A549 treated with Mapracorat at 1 μM for 4 hours (cell line): ENCODE measurements at places on chromosomes 5 and 9. TPM values are rescaled to one million over a fixed set of nuclear protein-coding genes. Genes with fewer than 3 reads are reported as not detected.

The CLK4 gene
- 6.7 to 8.0 TPM (median 7.7 TPM) in 5 replicates for total RNA-seq

The BAAT gene
- total RNA-seq, result 0.23 to 0.45 TPM (median 0.35 TPM) in 5 replicates

The PHYHD1 gene
- total RNA-seq, result 0.19 to 0.28 TPM (median 0.23 TPM) in 3 of 5 replicates, not detected in the others

The SPATA6L gene
- total RNA-seq, result 1.6 to 2.5 TPM (median 2.4 TPM) in 5 replicates

The SLC46A2 gene
- not detected in 5 replicates for total RNA-seq

The BHMT gene
- not detected in 5 replicates for total RNA-seq

The CDKN2B-AS1 gene
- not detected in 5 replicates for total RNA-seq
